ENCODE measurements at places on chromosomes 1 and 21.

DNA sequence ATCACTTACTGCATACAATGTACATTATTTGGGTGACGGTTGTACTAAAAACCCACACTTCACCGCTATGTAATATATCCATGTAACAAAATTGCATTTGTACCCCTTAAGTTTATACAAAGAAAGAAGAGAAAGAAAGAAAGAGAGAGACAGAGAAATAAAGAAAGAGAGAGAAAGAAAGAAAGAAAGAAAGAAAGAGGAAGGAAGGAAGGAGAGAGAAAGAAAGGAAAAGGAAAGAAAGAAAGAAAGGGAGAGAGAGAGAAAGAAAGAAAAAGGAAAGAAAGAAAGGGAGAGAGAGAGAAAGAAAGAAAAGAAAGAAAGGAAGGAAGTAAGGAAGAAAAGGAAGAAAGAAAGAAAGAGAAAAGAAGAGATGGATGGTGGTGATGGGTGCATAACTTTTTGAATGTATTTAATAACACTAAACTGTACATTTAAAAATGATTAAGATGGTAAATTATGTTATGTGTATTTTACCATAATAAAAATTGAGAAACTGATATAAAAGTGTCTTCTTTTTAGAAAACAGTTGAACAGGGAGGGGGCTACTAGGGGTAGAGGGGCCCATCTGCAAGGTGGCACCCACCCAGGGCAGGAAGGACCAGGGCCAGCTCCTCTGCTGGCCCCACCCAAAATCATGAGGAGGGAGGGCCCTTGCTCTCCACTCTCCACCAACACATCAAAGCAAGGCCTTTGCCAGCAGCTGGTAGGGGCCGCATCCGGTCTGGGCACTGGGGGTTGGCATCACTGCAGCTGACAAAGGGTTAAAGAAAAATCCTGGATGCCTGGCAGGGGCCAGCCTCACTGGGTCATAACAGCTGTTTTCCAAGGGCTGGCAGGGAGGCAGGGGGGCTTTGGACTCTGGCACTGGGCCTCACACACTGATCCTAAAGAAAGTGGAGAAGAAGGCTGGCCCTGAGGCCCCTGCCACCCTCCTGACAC lies 153.9 kb upstream of the EDN2 start:
- DNase-seq: no peak

DNA sequence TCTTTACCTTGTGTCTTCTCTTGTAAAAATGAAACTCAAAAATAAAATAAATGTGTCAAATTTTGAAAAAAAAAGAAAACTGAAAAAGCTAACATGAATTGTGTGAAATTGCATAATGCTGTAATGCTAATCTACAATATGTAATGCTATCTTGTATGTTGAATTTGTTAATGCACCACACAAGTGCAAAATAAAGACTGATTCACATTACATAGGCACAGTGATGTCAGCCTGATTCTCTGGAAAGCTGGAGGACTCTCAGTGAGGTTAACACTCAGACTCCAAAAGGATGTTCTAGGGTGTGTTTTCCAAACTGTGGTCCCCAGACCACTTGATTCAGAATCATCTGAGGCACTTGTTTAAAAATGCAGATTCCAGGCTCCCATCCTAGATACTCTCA lies 25.6 kb downstream of the SYT11 start:
- DNase-seq: no peak

GRCh38 chr21:43718872-43719747 lies at the start of gene PDXK:
PDXK (plus strand) TSS chr21:43719129; CDS start chr21:43719295, 166 bp downstream.
- peak; percentile 93 for DNase-seq

- DNase-seq: no peak
Measured at GRCh38 chr1:48761411-48761810, 15.3 kb downstream of the BEND5 start.

DNA sequence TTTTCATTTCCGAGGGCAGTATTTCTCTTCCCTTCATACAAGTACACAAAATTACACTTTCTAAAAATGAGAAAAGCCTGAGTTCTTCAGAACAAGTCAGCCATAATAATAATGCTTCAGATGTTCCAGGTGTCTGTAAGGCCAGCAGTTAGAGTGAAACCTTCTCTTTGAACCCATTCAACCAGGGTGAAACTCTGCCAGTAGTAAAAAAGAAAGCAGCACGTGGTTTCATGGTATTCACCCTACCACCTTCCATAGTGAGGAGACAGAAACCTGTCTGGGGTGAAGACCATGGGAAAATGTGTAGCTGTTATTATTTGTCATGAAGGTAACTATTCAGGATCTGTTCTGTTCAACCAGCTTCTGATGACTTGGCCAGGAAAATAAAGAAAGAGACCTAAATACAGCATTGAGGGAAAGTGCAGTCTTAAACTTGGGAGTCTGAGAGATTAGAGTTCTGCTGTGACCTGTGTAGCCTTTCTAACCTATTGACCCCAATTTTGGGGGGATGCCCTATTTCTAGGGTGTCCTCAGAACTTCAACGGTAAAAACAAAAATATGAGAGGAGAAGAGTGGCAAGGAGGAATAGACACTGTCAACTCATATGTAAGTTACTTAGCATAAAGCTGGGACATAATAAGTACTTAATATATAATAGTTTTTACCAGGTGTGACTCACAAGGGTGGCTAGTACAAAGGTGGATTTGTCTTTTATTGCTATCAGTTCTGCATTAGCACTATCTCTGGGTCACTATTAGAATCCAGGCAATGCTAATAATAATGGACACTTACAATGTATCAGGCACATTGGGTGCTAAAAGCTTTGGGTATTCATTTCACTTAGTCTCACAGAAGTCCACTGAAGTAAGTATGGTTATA lies 70.0 kb upstream of the TNFSF4 start:
- DNase-seq: no peak

Data from kidney (tissue), 22 donors.